ENCODE measurements at places on chromosomes 3 and 15. TPM values are rescaled to one million over a fixed set of nuclear protein-coding genes. Genes with fewer than 3 reads are reported as not detected.

The SLCO3A1 gene
- 5.0 TPM for total RNA-seq

GRCh38 chr3:150729682-150730360 lies 26.1 kb upstream of the ERICH6 start:
- no peak for DNase-seq
- no peak overlapping the region for H3K4me3 ChIP-seq
- no peaks in the 10 kb centered on the region for H3K4me1 ChIP-seq
- no peak overlapping the region for H3K27ac ChIP-seq
- no peaks in the 10 kb centered on the region for H3K27me3 ChIP-seq

DNA sequence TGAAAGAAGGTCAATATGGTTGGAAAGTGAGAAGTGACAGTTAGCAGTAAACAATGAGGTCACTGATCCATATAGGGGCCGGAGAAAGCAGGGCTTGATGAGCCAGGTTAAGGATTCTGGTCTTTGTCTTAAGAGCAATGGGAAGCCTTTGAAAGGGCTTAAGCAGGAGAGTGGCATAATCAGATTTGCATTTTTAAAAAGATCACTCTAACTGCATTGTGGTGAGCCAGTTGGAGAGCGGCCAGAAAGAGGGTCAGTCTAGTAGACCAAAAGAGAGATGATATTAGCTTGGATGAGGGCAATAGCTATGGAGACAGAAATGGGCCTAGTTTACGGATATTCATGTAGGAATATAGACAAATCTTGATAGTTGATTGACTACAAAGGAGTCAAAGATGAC lies 46.6 kb downstream of the CPNE4 start:
- no peak for DNase-seq
- no peak overlapping the region for H3K4me3 ChIP-seq
- no peaks in the 10 kb centered on the region for H3K27me3 ChIP-seq

DNA sequence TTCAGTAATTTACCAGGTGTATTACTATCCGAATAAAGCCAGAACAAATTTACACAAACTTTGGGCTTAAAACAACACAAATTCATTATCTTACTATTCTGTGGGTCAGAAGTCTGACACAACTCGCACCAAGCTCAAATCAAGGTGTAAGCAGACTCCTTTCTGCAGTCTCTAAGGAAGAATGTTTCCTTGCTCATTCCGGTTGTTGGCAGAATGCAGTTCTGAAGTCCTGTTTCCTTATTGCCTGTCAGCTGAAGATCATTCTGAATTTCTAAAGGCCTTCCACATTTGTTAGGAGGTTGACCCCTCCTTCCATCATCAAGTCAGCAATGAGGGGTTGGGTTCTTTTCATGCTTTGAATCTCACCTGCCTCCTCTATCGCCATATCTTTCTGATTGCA lies 183.2 kb downstream of the FHIT start:
- DNase-seq: no peak
- no peaks in the 10 kb centered on the region for H3K27me3 ChIP-seq
- no peak overlapping the region for H3K4me3 ChIP-seq
- H3K36me3 ChIP-seq: no peaks in the 10 kb centered on the region

DNA sequence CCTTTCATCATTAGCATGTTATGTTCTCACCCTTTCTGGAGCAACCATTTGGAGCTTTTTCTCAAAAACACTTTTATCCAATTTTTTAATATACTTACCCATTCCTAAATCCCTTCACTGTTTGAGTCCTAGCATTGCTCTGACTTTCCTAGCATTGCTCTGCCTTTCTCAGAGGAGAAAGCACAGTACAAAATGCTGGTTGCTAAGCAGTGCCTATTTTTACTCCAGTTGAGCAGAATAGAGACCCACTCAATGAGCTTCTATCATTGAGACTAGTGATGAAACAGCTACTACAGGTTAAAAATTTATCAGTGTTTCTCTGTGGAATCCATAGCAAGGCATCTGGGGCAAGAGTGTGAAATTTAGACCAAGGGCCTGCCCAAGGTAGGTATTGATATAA lies 21.8 kb upstream of the IL1RAP start:
- no peak overlapping the region for H3K4me3 ChIP-seq
- no peaks in the 10 kb centered on the region for H3K4me1 ChIP-seq
- H3K27ac ChIP-seq: no peak overlapping the region
- DNase-seq: no peak
- H3K27me3 ChIP-seq: no peaks in the 10 kb centered on the region
